ENCODE measurements at places on chromosomes 4 and X.

GRCh38 chr4:89007338-89007939, 49.5 kb downstream of the FAM13A start:
- no peak for DNase-seq

DNA sequence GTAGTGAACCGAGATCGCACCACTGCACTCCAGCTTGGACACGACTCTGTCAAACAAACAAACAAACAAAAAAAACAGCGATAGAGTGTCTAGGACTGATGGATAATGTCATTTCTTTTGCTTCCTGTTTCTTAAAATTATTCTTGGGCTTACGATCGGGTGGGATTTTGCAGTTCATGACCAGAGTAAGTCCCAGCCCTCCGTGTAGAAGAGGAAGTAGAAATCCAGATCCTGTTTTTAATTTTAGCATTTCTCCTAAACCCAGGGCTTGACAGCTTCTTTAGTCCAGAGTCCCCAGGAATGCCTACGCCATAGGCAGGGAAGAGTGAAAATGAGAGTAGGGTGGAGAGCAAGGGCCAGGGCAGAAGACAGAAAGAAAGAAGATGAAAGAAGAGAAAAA, 94.3 kb downstream of the HPRT1 start:
- no peak for DNase-seq

- DNase-seq = no peak
These were observed 28.2 kb downstream of the IL13RA1 start for GRCh38 chrX:118755633-118756032.

DNA sequence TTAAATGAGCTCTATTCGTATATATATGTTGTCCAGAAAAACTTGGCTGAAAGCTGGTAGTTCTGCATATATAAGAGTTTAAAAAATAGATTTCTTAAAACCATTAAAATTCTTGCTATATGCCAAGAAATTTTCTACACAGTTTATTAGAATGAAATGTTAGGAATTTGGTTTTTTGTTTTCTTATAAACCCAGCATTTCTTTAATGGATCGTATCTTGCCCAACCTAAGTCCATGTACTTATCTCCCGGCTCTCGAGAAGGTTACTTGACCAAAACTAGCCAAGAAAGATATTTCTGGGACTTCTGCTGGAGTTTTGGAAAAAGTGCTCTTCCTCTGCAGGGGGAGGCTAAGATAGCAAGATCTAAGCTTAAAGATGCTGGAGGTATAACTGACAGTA, 4.7 kb upstream of the ASB5 start:
- DNase-seq = no peak

DNA sequence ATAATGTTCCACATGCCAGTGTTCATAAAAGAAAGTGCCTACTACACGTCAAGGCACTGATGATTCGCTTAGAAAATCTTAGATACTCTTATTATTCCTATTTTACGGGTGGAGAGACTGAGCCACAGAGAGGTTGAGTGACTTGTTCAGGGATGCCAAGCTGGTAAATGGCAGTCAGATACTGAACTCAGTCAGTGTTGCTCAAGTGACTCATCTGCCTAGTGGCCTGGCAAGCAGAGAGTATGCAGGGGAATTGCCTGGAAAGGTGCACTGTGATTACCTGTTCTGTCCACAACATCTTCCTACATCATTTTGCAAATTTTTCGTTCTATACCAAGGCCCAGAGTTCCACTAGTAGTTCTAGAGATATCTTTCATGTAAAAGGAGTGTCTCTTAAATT, 68.4 kb downstream of the RAPGEF2 start:
- DNase-seq = no peak

DNA sequence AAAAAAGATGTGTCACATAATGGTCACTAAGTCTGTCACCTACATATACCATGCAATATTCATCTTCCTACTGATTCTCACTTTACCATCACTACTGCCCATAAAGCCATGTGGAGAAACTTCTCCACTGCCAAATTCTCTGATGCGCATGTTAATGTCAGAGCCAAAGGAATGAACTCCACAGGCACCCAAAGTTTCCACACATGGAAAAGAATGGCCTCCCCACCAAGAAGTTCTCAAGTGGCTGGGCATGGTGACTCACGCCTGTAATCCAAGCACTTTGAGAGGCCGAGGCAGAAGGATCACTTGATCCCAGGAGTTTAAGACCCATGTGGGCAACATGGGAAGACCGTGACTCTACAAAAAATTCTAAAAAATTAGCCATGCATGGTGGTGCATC, 43.8 kb upstream of the UGDH start:
- DNase-seq = no peak

DNA sequence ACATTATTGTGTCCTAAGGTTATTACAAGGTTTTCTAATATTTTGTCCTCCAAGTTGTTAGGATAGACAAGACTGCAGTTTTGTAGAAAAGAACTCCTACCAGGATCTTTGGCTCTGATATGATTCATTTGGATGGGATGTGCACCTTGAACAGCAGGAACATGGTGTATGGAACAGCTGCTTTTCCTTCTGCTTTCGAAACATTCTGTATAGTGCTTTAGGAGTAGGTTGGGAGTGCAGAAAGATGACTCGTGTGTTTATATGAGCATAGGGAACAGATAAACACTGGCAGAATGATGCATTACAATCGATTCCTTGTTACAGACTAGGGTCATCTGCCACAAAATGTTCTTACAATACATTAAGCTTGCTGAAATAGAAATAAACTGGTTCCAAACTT, 790.1 kb downstream of the DMD start:
- no peak for DNase-seq

GRCh38 chr4:41594432-41594831, 56.5 kb downstream of the LIMCH1 start:
- DNase-seq = no peak

GRCh38 chr4:120750152-120750525, 172.4 kb downstream of the PRDM5 start:
- no peak for DNase-seq

DNA sequence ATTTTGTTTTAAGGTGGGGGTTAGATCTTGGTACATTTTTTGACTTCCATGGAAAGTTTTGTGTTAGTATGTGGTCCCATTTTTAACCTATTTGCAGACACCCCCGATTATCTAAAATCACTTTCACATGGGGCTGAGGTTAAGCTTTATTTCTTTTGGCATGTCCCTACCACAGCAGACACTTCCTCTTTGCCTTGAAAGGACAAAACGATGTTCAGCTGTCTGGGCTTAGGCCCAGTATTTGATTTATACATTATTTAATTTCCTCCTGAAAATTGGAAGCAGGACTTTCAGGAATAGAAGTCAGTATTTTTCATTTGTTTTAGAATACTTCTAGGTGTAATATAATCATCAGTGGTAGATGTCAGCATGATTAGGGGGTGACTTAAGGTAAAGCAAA, 112.4 kb upstream of the SPRY1 start:
- no peak for DNase-seq

GRCh38 chr4:77052352-77052751, 23.4 kb downstream of the CCNI start:
- no peak for DNase-seq

GRCh38 chrX:45622538-45622937, 421.9 kb upstream of the DIPK2B start:
- DNase-seq = no peak

GRCh38 chr4:42357325-42357724, 40.0 kb upstream of the SHISA3 start:
- no peak for DNase-seq

- no peak for DNase-seq
These were observed 483.0 kb upstream of the NDST4 start for GRCh38 chr4:115596265-115597001.

DNA sequence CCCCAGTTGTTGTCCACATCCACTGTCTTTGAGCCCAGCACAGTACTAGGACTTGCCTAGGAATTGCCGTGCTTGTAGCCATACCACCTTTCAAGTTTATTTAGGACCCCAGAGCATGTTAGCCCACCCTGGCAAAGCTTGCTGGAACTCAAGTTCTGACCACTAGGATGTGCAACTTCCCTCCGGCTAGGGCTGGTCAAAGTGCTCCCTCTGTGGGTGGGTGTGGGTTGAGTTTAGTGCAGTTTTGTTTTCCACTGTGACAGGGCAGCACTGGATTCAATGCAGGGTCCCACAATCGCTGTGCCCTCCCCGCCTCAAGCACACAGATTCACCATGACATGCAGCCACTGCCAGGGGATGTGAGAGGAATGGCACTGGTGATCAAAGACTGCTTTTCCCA, 96.0 kb downstream of the RASGEF1B start:
- no peak for DNase-seq

GRCh38 chrX:17537723-17538243, 162.8 kb downstream of the NHS start:
- no peak for DNase-seq

- DNase-seq = no peak
These were observed 119.2 kb upstream of the MAB21L2 start for GRCh38 chr4:150462743-150463142.

GRCh38 chrX:10983526-10983925, 127.6 kb upstream of the HCCS start:
- DNase-seq = no peak

GRCh38 chrX:18582910-18583493, 88.9 kb downstream of the RS1 start:
- DNase-seq = no peak

- DNase-seq = no peak
These were observed 68.7 kb downstream of the ENPP6 start for GRCh38 chr4:184148738-184149637.

- DNase-seq = no peak
These were observed 616 bp downstream of the MAML3 start for GRCh38 chr4:140153419-140153717.

GRCh38 chr4:10074767-10075105, 41.9 kb downstream of the WDR1 start:
- DNase-seq = no peak

DNA sequence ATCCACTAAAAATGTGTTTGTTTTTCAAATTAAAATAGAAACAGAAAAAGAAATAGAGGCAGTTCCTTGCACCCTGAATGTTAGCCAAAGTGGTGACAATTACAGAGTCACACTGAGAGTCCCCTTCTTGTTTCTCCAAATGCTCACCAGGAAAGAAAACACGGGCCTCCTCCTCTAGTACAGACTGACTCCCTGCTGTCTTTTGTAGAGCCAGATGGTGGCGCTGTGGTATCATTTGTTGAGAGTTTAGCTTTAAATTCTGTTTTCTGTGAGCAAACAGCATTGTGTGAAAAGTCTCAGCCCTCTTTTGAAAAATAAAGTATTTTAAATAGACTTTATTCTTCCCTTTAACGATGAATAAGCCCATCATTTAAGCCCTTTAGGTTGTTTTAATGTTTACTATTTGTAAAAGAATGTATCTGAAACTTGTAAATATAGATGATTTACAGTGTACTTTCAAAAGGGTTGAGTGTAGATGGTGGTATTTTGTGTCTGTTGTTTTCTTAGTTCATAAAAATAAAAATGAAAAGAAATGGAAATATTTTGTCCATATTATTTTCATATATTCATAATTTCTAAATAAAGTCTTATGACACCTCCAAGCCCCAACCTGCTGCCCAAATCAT, 36.9 kb upstream of the ATOH1 start:
- DNase-seq = peak; percentile 35

DNA sequence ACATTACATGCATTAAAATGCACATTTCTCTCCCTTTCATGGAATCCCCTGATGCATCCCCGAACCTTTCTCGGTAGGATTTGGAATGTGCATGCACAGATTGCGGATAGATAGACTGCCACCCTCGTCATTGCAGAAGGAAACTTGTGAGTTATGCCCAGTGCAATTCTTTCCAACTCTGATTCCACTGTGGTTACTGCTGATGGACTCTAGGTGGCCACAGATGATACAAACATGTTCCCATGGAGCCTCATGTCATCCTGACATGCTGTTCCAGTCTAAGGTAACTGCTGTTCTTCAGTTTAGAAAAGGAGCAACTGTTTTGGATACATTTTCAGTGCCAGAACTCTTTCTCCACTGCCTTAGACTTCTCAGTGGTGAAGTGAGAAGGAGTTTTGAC, 9.1 kb upstream of the VCX3B start:
- DNase-seq = no peak

DNA sequence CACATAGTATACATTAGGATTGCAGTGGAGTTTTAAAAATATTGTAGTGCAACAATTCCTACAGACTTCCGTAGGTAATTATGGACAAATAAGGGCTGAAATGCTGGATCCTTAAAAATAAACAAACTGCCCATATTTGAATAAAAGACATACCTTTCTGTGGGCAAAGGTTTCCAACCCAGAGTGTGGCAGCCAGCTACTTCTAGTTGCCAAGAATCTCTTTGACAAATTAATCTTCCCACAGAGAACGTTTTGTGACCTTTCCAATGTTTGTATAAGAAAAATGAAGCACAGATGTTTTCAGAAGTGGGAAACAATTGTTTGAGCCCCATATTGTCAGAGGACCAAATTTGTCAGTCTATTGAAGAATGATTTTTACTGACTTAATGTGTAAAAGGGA, 21.1 kb downstream of the GRPR start:
- no peak for DNase-seq

GRCh38 chrX:119411959-119412358, 12.8 kb downstream of the SLC25A43 start:
- no peak for DNase-seq

GRCh38 chr4:118270492-118270891, 82.3 kb downstream of the PRSS12 start:
- no peak for DNase-seq

- DNase-seq = no peak
These were observed 193.8 kb upstream of the RBPJ start for GRCh38 chr4:26126994-26127393.

- DNase-seq = no peak
These were observed 79.6 kb downstream of the CCKAR start for GRCh38 chr4:26410385-26411293.

DNA sequence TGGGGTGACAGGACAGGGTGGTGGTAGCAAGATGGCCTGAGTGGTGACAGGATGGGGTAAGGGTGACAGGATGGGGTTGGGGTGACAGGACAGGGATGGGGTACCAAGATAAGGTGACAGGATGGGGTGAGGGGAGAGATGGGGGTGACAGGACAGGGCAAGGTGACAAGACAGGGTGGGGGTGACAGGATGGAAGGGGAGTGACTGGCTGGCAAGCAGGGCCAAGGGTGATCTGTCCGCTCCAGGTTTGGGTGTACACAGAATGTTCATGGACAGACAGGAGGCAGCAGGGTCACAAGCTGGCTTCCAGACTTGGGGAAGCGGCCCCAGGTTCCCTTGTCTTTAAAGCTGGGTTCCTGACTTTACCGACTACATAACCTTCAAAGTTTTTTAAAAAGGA, 23.3 kb downstream of the RNF212 start:
- no peak for DNase-seq

- no peak for DNase-seq
These were observed 7.9 kb upstream of the RGS12 start for GRCh38 chr4:3284734-3285557.

- DNase-seq = no peak
These were observed 91.7 kb downstream of the SLC10A6 start for GRCh38 chr4:86757468-86757867.

All from amygdala (tissue), 56 donors.